NCI-H446 treated with DMSO at 0.1 percent for 48 hours (cell line): ENCODE measurements at places on chromosomes 4 and X.

DNA sequence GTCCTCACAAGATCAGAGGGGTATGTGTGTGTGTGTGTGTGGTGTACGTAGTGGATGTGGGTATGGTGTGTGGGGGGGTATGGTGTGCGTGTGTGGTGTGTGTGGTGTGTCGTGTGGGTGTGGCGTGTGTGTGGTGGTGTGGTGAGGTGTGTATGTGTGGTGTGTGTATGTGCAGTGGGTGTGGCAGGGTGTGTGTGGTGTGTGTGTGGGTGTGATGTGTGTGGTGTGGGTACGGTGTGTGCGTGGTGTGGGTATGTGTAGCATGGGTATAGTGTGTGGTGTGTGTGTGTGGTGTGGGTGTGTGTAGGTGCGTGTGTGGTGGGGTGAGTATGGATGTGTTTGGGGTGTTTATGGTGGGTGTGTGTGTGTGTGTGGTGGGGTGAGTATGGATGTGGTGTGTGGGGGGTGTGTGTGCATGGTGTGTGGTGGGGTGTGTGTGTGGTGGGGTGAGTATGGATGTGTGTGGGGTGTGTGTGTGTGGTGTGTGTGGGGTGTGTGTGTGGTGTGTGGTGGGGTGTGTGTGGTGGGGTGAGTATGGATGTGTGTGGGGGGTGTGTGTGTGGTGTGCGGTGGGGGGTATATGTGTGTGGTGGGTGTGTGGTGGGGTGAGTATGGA is 182.0 kb downstream of the PALLD start:
- no peak for DNase-seq

DNA sequence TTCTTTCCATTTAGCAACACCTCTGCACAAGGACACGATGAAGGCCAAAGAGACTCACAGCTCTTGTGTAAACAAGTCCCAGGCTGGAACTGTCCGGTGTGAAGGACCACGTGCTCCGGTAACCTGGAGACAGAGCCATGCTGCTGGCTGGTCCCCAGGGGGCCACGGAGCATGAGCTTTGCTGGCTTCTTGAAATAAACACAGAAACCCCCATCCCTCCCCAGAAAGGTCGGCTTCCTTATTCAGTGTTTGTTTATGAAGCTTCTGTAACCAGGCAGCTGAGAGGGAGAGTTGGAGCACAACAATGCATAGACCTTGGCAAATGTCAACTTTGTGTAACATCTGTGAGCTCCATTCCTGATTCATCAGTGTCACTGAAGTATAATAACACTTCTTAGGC is 109.4 kb downstream of the GPR143 start:
- DNase-seq, result no peak

DNA sequence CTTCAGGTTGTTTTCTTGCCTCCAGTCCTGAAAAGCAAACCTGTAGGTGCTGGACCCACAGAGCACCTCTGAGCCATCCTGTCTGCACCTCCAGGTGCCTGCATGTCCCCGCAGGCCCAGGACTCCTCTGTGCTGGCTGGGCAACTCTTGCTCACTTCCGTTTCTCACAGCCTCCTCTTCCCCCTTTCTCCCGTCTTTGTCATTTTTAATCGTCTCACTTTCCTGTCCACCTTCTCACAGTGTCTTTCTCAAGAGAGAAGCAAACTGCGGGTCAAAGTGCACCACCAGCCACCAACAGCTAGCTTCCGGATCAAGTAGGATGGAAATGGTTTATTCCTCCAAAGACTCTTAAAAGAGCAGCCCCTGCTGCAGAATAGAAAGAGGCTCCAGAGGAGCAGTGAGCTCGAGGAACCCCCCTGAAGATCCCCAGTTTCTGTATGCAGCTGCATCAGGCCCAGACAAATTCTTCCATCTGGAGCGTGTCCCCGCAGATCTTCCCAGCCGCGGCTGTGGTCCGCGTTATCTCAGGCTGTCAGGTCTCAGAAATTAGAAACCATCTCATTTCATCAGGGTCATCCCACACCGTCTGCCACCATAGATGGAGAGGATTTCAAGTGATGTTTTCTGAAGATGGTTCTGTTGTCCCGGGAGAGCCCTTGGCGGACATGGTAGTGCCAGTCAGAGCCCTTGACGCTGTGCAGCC is 87.7 kb downstream of the FHDC1 start:
- DNase-seq, result no peak

GRCh38 chr4:87543835-87544461 is 14.8 kb upstream of the SPARCL1 start:
- no peak for DNase-seq

DNA sequence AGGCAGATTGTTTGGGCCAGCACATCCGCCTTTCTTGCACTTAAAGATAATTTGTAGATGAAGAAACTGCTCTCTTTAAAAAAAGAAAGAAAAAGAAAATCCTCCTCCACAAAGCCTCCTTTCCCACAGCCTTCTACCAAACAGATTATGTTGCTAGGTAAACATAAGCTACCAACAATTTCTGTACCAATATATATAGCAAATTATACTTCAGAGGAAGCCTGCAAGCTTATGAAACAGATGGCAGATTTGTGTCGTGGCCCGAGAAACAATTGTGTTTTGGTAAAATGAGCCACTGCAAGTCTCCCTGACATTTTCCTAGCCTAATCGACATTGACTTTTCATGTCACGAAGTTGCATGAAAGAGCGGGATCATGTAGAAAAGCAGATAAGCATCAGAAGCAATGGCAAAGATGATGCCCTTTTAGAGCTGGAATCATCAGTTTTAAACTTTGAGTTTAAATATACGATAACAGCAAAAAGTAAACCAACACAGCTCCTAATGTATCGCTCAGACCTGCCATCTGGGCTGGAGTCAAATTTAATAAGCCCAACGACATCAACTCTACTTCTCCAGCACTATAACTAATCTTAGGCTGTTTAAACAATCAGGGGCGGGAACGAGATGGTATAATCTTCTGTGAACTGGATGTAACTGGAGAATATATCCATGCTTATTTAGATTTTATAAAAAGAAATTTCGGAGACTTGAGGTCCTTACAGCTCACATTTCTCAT is 94.9 kb upstream of the PLAC1 start:
- DNase-seq, result peak; percentile 6

GRCh38 chrX:118153270-118153669 is 36.7 kb upstream of the KLHL13 start:
- no peak for DNase-seq

GRCh38 chrX:38882894-38883626 is 81.8 kb downstream of the MID1IP1 start:
- no peak for DNase-seq

- DNase-seq, result no peak
Observed at GRCh38 chr4:103719830-103720207, at the start of gene TACR3. TSS of gene TACR3 (minus strand) at chr4:103719985. CDS start at chr4:103719675, 310 bp downstream.

- DNase-seq, result no peak
Observed at GRCh38 chrX:48531358-48531959, 8.1 kb upstream of the TBC1D25 start.

DNA sequence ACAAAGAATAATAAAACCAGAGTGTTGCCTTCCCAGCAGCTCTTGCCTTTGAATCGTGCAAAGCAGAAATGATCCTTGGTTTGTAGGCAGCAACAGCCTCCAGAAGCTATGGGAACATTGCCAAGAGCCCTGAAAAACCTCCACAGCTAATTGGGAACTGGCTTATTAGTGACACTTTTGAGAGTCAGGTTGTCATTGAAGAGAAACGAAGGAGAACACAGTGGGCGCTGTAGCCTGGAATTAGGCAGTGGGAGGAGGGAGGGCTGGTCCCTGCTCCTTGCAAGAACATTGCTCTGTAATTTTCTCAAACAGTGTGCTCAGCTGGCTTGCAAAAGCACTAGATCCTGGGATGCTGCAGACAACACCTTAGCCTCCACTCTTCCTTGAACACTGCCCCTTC is 331.5 kb upstream of the EMCN start:
- DNase-seq, result no peak
